Camera-type eye (tissue), 1 donor: ENCODE measurements at places on chromosomes 5 and 9. TPM values are rescaled to one million over a fixed set of nuclear protein-coding genes. Genes with fewer than 3 reads are reported as not detected.

LRRC19 gene
- total RNA-seq: not detected

ABO gene
- total RNA-seq: 2.0 TPM

CBY3 gene
- total RNA-seq: not detected

PCDHB2 gene
- 8.3 TPM for total RNA-seq

IL3 gene
- not detected for total RNA-seq

LRRC26 gene
- 1.7 TPM for total RNA-seq

LCP2 gene
- 8.6 TPM for total RNA-seq

C5orf15 gene
- total RNA-seq: 85.4 TPM

SERF1A gene
- total RNA-seq: 27.3 TPM

BAAT gene
- total RNA-seq: 0.22 TPM

PCDHGA10 gene
- 15.6 TPM for total RNA-seq

TCF7 gene
- 5.4 TPM for total RNA-seq

MAMDC2 gene
- total RNA-seq: 20.3 TPM

GLRA1 gene
- 1.4 TPM for total RNA-seq

GHR gene
- 12.9 TPM for total RNA-seq

DNAH5 gene
- 0.49 TPM for total RNA-seq

ANKH gene
- total RNA-seq: 50.7 TPM

POU5F2 gene
- 8.9 TPM for total RNA-seq

OGN gene
- 296 TPM for total RNA-seq

ZFP2 gene
- 7.1 TPM for total RNA-seq

CDH9 gene
- 1.6 TPM for total RNA-seq

FOXD1 gene
- total RNA-seq: 3.8 TPM

TAF11L10 gene
- not detected for total RNA-seq

CCDC127 gene
- 8.2 TPM for total RNA-seq

FOXD4L3 gene
- not detected for total RNA-seq

EMB gene
- total RNA-seq: 17.9 TPM

CACNA1B gene
- total RNA-seq: 8.6 TPM

PRDM9 gene
- not detected for total RNA-seq

SPINK6 gene
- not detected for total RNA-seq

CYSRT1 gene
- total RNA-seq: 0.60 TPM
